ENCODE measurements at places on chromosomes 11 and 22.

DNA sequence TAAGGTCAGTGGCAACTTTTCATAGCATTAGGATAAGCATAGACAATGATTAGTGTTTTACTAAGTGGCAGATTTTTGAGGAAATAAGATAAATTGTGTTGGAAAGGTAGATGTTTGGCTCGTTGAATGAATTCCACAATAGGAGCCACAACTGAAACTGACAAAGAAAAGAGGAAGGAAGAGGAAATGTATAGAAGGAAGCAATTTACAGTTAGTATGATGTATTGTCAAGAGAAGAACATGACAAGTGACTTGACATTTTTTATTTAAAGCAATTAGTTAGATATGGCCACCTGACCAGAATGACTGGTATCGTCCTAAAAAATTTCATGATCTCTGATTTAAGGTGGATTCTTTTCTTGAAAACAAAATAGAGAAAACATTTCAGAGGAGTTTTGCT is 3.1 kb upstream of the RAG2 start:
- DNase-seq = no peak

GRCh38 chr22:49159711-49160110 is 668.0 kb downstream of the BRD1 start:
- no peak for DNase-seq

DNA sequence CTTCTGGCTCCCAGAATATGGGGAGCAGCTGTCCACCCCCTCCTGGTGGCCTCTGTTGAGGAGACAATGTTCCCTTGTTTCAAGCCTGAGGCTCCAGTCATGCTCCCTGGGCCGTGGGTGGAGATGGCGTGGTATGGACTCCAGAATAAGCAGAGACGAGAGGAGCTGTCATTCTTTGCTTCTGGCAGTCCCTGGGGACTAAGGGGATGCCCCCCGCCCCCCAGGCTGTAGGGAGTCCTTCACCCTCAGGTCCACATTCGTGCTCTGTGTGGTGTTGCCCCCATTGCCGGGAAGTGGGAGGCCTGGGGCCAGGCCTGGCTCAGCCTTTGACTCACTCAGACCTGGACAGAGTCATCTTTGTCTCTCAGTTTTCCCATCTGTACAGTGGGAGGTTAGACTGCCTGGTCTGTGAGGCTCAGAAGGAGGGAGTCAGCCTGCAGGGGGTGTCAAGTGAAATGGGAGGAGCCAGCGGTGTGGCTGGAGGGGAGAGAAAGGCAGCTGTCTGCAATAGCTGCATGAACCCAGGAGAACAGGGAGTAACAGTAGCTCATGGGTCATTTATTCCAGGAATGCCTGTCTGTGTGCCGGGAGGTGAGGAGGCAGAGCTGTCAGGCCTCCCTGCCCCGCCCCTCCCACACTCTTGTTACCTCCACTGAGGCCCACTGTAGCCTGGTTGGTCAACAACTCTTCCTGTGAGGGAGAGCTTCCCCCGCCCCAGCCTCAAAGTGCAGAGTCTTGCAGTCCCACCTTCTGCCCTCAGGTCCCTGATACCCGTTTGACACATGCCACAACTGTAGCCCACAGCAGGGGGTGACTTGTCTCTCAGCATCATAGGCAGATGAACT is 6.3 kb downstream of the ARHGEF17 start:
- DNase-seq = no peak

- DNase-seq = no peak
Measured at GRCh38 chr11:115330684-115331482, 173.3 kb downstream of the CADM1 start.

All from T-helper 17 cell (primary cell).